ENCODE measurements at places on chromosomes 3 and 15.

GRCh38 chr3:43094851-43095250 is 11.0 kb downstream of the POMGNT2 start:
- no peak for DNase-seq

GRCh38 chr3:65583188-65583587 is 455.5 kb downstream of the MAGI1 start:
- no peak for DNase-seq

DNA sequence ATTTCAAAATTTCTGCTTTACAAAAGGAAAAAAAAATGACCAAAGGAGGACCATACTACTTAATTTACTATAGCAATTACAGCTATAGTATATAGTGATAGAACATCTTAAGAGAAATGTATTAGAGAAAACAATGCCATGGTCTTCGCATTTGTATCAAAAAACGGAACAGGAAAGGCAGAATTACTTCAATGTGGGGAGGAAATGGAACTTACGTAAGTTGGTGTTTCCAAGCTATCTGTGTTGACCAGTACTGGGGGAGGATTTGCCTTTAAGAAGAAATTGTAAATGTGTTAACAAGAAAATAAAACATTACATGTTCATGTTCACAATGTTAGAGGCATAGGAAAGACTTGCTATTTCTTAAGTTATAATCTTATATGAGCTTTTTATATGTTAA is 119.9 kb upstream of the MELTF start:
- DNase-seq, result no peak

GRCh38 chr3:117557464-117558090 is 848.0 kb downstream of the TUSC7 start:
- no peak for DNase-seq

DNA sequence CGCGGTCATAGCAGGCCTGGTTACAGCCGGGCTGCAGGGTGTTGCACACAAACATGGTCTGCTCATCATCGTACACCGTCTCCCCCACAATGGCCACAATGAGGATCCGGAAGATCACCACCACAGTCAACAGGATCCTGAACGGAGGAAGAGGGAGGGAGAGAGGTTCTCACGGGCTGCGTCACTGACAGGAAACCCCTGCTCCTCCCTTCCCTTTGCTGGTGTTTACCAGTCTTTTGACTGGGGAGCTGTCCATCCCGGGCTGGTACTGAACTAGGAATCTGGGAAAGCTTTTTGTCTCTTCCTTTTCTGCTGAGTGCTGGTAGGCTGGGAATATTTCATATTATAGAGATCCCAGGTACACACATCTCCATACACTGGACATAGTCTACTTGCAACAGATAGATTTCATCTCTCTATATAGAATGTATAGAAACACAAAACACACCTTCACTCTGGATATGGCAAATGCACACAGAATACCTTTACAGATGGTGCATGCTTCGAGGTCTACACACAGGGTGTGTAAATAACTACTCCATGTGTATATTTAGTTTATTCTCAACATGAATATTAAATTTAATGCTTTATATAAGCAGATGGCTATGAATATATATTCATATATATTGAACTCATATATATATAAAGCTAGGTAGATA is 1.4 kb downstream of the GJD2 start:
- DNase-seq, result no peak

- DNase-seq, result no peak
Measured at GRCh38 chr3:126416943-126417342, 22.2 kb downstream of the CFAP100 start.

- no peak for DNase-seq
Measured at GRCh38 chr3:191119415-191120295, 79.4 kb upstream of the OSTN start.

GRCh38 chr3:99425930-99426329 is 212.5 kb upstream of the COL8A1 start:
- no peak for DNase-seq

All from omental fat pad (tissue), 4 donors.